Stimulated activated CD4-positive, alpha-beta T cell treated with anti-CD3 and anti-CD28 coated beads, TNF-alpha, amount 100 ng/mL, for 1 hour (primary cell): ENCODE measurements at places on chromosomes 5 and 9.

DNA sequence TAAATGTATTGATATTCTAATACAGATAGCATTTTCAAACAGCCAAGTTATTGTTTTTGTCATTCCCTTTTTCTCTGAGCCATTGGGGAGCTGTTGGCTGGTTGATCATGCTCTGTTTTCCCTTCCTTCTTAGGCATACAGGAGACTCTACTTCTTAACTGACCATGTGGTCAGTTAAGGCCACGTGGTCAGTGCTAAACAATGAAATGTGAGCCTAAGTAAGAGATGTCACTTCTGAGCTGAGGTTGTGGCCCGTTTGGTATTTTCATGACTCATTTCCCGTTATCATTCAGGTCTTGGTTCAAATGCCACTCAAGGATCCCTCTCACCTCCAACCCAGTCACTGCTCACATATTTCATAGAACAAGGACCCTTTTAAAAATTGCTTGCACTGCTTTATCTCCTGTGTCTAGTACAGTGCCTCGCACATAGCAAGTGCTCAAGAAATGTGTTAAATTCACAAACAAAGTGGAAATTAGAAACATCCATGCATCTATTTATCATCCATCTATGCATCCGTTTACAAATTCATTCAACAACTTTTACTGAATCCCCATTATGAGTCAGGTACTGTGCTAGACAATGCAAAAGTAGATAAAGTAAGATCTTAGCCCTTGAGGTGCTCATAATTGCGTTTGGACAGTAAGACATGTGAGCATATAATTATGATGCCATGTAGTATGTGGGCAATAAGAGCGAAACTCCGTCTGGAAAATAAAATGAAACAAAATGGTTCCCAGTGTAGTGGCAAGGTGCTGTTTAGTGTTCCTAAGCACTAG is 50.7 kb downstream of the ARRDC3 start:
- DNase-seq, result no peak

DNA sequence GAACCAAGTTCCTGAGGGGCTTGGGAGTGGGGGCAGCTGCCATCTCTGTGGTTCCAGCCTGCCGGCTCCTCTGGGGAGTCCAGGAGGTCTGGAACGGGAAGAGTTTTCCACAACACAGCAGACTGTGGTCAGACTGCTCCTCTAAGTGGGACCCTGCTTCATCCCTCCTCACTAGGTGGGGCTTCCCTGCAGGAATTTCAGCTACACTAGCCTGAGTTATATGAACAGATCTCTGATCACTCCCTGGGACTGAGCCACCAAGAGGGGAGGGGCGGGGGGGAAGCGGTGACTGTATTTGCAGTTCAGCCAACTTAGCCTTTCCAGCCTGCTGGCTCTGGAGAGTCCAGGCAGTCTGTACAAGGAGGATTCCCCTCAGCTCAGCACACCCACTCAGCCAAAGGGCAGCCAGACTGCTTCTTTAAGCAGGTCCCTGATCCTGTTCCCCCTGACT is 19.4 kb downstream of the DTWD2 start:
- no peak for DNase-seq

- peak; percentile 75 for DNase-seq
Observed at GRCh38 chr5:139787568-139788293, 7.9 kb upstream of the PSD2 start.

DNA sequence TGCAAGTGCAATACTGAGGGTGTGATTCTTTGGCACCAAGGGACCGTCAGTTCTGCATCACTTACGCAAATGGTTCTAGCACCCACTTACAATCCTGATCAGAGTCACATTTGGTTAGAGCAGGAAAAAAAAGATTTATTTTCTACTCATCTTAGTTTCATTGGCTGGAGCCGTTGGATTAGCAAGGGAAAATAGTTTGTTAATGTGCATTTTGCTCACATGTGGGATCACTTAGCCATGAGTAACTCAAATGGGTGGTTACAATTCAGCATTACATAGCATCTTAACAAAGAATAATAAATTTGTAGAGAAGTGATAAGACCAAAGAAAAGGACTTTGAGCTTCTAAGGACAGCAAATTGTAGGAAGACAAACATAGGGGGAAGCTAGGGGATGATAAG is 216.9 kb downstream of the AUH start:
- DNase-seq, result no peak

- no peak for DNase-seq
Observed at GRCh38 chr5:88390481-88390880, 121.8 kb upstream of the TMEM161B start.

DNA sequence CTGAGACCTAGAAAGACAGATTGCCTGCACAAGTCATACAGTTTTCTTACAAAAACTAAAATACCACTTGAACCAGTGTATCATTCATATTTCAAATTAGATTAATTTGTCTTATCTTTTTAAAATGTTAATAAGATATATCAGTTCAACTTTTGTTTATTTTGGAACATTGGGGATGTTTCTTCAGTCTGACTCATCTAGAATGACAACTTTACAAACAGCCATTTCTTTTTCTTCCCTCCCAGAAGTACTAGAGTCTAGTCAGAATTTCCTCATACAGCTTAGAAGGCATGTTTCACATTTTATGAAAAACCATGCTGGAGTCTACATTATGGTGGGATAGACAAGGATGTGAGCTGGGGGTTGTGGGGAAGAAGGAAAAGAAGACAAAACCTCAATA is 262.5 kb downstream of the NFIB start:
- no peak for DNase-seq

DNA sequence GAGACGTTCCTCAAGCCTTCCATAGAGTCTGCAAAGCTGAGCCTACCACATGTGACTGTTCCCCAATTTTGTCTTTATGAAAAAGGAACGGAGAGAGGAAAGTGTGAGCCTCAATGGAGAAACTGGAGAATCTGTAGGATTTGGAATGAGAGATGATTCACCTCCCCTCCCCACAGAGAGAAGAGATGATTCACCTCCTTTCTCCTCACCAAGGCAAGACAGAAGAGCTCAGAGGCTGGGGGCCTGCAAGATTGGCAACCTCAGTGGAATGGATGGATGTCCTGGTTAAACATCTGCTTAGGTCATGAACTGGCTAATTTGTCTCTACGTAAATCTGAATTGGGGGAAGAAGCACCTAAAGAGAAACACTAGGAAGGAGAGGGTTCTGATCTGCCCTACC is 17.0 kb upstream of the MOCS2 start:
- no peak for DNase-seq

- DNase-seq, result peak; percentile 88
Observed at GRCh38 chr9:135907431-135908092, at the start of gene CAMSAP1. Gene CAMSAP1, minus strand, starts transcription at chr9:135907546. Its CDS starts 387 bp downstream, at chr9:135907159.

GRCh38 chr5:137858223-137858916 is 9.3 kb upstream of the MYOT start:
- DNase-seq, result no peak

- no peak for DNase-seq
Observed at GRCh38 chr5:150946351-150946905, 41.6 kb upstream of the ZNF300 start.

- DNase-seq, result no peak
Observed at GRCh38 chr9:38680837-38681445, 39.0 kb downstream of the FAM240B start.

- DNase-seq, result no peak
Observed at GRCh38 chr5:126718236-126718868, 58.6 kb upstream of the LMNB1 start.

- DNase-seq, result no peak
Observed at GRCh38 chr5:39138892-39139291, 64.7 kb upstream of the RICTOR start.

GRCh38 chr5:154244476-154244875 is 53.9 kb downstream of the GALNT10 start:
- no peak for DNase-seq

GRCh38 chr5:159411115-159411514 is 80.8 kb upstream of the IL12B start:
- DNase-seq, result no peak

DNA sequence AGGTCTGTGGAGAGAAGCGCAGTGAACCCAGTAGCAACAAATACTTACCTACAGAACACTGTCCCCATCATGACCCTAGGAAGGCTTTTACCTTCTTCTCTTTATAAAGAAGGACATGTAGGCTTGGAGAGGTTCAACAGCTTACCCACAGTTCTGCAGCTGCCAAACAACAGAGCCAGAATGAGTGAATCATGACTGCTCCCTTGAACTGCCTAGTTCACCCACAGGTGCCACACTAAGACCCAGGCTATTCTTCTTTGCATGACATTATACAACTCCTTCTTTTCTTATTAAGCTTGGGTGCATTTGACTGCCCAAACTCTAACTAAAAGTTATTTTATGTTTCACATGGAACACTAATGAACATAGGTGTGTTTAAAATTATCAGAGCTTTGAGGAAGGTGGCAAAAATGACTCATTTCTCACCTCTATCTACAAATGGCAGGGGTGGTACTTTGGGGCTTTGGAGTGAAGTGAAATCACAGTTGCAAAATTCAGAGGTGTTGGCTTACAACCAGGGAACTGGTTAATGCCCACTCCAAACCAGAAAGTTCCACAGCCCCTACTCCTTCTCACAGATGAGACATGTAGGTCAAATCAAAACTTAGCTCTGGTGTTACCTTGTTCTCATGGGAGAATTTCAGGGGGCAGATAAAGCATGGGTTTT is 201.6 kb downstream of the SEMA6A start:
- no peak for DNase-seq

GRCh38 chr5:160852049-160852448 is at the start of gene ATP10B:
Gene ATP10B, minus strand, starts transcription at chr5:160852211. Its CDS starts 164,137 bp downstream, at chr5:160688074.
- DNase-seq, result no peak

DNA sequence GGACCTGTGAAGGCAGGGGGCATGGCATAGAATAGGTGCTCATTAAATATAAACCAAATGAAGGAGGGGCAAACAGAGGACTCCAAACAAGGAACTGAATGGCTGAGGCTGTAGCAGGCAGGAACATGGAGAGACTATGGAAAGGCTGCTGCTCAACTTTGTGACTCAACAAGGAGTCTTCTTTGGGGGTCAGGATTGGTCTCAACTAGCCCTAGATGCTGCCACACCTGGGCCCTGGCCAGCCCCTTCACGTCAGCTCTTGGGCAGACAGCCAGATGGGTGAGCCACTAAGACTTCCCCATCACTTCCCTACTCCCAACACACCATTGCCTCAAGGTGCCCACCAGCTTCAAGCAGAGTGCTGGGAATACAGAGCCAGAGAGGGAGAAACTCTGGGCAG is 11.0 kb downstream of the RPP25L start:
- DNase-seq, result no peak

- DNase-seq, result no peak
Observed at GRCh38 chr5:92179651-92180050, 796.5 kb upstream of the ARRDC3 start.

DNA sequence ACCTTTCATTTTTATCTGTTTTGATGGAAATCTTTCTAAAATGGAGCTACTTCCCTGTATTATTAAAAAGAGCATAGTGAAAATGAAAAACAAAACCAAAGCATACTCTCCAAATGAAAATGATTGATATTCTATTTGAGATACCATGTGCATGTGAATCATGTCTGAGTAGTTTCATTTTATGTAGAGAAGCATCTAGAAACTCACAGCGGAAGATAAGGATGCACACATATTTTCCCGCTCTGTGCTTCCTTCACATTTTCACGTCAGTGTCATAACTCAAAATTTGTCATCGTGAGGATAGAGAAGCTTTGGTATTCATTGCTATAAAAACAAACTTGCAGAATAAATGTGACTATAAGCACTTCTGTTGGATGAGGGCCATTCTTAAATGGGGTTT is 34.0 kb upstream of the CLINT1 start:
- no peak for DNase-seq

- no peak for DNase-seq
Observed at GRCh38 chr9:133477992-133478850, 678 bp downstream of the SLC2A6 start.
